Smooth muscle cell of the brain vasculature (primary cell): ENCODE measurements at places on chromosomes 4 and X.
A peak's percentile ranks its signal among the peaks of the same experiment; 100 is the strongest.

GRCh38 chrX:83997781-83998180 lies 136.8 kb downstream of the CYLC1 start:
- no peak for DNase-seq

DNA sequence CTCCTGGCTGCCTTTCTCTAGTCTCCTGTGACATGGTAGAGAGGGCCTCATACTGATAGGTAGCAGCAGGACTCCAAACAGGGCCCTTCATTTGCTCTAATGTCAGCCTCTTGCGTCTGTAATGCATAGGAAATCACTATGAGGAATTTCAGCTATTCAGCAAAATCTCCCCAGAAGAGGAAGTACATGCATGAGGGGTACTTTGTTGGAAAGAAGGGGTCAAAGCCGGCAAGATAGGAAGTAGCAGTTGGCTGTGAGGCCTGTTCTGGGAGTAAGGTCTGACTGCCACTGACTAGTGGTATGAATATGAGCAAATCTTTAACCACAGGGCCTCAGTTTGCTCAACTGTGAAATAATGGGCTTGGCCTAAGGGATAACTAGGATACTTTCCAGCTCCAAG lies 283.2 kb downstream of the ARHGAP10 start:
- DNase-seq = no peak

DNA sequence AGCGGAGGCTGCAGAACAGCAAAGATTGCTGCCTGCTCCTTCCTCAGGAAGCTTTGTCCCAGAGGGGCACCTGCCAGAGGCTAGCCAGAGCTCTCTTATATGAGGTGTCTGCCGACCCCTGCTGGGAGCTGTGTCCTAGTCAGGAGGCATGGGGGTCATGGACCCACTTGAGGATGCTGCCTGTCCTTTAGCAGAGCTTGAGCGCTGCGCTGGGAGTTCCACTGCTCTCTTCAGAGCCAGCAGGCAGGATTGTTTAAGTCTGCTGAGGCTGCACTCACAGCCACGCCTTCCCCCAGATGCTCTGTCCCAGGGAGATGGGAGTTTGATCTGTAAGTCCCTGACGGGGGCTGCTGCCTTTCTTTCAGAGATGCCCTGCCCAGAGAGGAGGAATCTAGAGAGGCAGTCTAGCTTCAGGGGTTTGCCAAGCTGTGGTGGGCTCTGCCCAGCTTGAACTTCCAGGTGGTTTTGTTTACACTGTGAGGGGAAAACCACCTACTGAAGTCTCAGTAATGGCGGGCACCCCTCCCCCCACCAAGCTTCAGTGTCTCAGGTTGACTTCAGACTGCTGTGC lies 10.9 kb downstream of the DCK start:
- DNase-seq = no peak

DNA sequence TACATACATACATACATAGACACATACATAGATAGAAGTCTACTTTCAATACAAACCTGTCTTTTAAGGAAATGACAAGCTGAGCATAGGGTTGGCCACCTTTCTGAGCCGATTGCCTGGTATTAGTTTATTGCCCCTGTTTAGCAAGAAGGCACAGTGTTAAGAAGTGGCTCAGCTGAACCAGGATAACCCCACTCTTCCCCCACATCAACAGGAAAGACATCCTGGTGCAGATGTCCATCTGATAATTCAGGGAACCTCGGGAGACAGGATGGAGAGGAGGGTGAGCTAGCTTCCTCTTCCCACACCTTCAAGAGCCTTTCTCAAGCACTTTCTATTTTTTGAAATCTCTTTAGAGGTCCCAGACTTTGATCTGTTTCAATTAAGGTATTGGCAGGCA lies 52.3 kb downstream of the PKD2 start:
- no peak for DNase-seq

DNA sequence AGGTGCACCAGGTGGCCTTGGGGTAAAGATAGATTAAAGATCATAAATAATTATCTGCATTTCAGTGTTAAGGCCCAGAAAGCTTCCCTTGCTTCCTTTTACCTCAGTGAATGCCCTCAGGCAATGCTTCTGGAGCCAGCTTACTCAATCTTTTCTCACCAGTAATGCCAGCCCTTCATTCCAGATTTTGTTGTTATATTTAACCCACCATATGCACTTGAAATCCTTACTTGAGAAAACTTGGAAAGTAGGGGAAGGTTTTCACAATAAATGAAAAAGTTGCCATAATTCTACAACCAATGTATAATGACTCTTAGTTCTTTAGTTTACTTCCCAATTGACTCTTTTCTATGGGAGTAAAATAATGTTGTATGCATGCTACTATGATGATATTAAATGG lies 17.1 kb upstream of the PBDC1 start:
- DNase-seq = no peak

DNA sequence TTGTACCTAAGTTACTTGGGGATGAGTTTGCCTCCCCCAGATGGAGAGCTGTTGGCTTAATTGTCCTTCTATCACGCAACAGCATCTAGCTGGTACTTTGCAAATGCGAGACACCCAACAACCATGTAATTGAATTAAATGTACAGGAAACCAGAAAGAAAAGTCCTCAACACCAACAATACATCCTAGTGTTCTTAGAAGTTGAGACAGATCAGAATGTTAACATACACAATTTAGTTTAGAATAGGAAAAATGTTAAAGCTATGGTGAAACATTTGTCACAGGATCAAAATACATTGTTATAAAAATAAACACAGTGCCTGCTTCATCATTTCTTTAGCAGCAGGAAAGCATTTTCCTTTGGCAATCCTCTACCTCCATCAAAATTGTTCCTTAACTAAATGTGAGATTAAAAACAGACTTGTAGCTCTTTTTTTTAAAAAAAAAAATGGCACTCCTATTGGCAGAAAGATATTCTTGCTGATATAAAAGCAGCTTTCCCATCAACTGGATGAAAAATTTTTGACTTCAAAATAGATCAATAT lies 163.1 kb upstream of the MID1 start:
- no peak for DNase-seq

GRCh38 chr4:186584912-186585311 lies 29.5 kb upstream of the MTNR1A start:
- no peak for DNase-seq

DNA sequence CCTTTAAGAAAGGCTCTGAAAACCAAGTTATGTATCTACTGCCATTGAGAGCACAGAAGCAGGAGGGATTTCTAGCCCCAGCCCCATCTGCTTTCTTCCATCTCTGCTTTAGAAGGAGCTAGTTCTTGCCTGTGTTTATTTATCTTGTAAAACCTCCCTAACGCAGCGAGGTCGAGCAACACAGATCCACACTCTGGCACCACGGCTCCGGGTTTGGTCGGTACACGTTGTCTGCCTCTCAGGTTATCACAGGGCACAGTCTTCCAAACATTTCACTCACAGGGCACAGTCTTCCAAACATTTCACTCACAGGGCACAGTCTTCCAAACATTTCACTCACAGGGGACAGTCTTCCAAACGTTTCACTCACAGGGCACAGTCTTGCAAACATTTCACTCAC lies 69.7 kb upstream of the TLR3 start:
- no peak for DNase-seq

DNA sequence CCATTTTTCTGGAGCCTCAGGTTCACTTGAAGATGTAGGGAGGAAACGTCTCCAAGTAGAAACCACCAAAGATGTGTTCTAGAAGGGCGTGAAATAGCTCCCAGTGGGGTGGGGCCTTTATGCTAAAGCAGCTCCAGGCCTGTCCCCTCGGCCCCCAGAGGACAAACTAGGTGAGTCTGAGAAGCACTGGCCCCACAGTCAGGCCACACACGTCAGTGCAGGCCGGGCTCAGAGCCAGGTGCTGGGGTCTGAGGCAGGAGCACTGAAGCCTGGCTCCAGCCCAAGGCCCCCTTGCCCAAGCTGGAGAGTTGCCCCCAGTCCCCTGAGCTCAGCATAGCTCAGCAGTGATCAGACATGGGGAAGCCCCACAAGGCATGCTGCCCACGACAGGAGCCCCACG lies 95.4 kb upstream of the PSAPL1 start:
- DNase-seq = no peak

GRCh38 chr4:147194114-147194513 lies 248.4 kb upstream of the TTC29 start:
- DNase-seq = no peak

DNA sequence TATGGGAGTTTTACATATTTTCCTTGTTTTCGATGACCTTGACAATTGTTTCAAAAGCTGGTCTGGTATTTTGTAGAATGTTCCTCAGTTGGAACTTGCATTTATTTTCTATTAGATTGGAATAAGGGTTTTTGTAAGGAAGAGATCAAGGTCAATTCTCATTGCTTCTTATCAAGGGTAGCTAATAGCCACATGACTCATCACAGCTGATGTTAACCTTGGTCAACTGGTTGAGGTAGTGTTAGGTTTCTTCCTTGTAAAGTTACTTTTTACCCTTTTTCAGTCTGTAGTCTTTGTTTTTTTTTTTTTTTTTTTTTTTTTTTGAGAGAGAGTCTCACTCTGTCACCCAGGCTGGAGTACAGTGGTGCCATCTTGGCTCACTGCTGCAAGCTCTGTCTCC lies 257.2 kb downstream of the SNCA start:
- no peak for DNase-seq

DNA sequence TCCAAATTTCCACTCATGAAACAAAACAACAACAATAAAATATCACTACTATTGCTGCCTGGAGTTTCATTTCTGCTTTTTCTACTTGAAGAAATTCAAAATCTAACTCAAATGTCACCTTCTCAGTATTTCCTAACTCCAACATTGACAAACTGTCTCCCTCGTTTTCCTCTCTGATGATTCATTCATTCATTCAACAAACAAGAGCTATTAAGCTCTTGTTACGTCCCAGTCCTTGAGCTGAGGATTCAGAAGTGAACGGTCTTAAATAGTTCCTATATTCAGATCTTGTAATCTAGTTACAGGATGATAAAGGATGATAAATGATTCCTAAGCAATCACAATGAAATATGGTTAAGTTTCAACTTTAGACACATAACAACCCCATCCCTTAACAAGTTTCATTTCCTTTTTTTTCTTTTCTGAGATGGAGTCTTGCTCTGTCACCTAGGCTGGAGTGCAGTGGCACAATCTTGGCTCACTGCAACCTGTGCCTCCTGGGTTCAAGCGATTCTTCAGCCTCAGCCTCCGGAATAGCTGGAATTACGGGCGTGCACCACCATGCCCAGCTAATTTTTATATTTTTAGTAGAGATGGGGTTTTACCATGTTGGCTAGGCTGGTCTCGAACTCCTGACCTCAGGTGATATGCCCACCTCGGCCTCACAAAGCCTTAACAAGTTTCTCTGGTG lies 1.7 kb downstream of the SLC9B2 start:
- DNase-seq = no peak

DNA sequence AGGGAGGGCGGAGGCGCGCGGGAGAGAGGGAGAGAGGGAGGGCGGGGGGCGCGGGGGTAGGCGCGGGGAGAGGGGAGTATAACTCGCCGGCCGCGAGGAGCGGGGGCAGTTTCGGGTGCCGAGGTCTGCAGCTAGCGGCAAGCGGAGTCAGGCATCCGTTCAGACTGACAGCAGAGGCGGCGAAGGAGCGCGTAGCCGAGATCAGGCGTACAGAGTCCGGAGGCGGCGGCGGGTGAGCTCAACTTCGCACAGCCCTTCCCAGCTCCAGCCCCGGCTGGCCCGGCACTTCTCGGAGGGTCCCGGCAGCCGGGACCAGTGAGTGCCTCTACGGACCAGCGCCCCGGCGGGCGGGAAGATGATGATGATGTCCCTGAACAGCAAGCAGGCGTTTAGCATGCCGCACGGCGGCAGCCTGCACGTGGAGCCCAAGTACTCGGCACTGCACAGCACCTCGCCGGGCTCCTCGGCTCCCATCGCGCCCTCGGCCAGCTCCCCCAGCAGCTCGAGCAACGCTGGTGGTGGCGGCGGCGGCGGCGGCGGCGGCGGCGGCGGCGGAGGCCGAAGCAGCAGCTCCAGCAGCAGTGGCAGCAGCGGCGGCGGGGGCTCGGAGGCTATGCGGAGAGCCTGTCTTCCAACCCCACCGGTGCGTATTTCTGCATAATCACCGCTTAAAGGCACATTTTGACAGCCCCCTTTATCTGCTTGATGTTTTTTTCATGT lies at the start of gene POU4F2:
POU4F2 (plus strand) TSS at position 108 of the 720 bp plus-strand sequence; CDS start at position 356, 248 bp downstream.
- no peak for DNase-seq

GRCh38 chrX:9326369-9326768 lies 138.5 kb upstream of the TBL1X start:
- no peak for DNase-seq

- no peak for DNase-seq
Observed at GRCh38 chrX:71184092-71184491, 38.9 kb upstream of the GJB1 start.

GRCh38 chr4:124304941-124305340 lies 407.6 kb downstream of the ANKRD50 start:
- peak; percentile 80 for DNase-seq

DNA sequence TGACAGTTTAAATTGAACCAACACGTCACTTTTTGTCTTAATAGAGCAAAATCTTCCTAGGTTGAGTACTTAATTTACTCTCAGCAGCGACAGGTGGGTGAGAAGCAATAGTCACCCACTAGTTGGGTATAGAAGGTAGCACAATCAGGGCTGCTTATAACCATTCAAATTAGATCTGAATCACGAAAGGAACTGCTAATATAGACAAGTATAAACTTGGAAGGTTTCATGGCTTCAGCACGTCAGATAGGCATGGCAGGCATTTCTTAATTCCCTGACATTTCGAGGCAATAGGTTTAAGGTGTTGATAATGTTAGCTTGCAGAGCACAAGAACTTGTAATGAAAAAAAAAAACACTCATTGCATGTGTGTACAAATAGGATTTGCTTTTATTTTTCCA lies 853.4 kb downstream of the PCDH7 start:
- DNase-seq = no peak

- DNase-seq = no peak
Observed at GRCh38 chr4:56477192-56477702, 9.8 kb downstream of the SRP72 start.

DNA sequence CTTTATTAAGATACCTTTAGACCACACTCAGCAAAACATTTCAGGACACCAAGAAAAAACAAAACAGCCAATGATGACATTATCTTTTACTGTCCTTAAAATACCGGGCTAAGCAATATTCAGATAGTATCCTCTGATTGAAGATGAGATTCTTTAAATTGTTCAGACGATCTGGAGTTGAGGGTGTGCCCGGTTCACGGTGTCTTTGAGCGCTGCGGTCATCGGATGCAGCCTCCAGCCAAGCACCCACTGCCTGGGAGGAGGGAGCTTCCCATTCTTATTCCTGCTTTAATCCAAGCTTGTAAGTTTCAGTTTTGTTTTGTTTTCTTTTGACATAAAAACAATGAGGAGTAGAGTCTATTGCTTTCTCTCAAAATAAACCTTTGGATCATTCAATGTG lies 14.1 kb downstream of the FAM149A start:
- DNase-seq = no peak

- DNase-seq = no peak
Observed at GRCh38 chr4:150609131-150609530, 27.2 kb downstream of the MAB21L2 start.

DNA sequence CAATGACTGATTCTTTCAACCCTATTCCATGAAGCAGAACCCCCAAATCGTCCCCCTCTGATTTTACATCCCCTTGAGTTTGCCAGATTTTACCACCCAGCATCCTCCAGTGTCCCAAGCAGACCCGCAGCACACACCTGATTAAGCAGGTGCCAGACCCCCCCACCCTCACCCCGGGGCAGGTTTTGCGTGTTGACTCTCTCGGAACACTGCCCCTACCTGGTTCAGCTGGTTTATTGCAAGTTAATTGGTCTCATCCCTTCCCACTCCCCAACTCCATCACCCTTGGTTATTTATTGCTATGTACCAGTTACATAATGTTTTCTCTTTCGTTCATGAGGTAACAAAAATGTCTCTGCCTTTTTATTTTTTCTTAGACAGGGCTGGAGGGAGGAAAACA lies 258.4 kb downstream of the BCOR start:
- no peak for DNase-seq

- peak; percentile 15 for DNase-seq
Observed at GRCh38 chr4:69881173-69881773, 21.3 kb upstream of the SULT1E1 start.

- DNase-seq = no peak
Observed at GRCh38 chrX:81120258-81120935, 81.3 kb downstream of the HMGN5 start.
